ENCODE measurements at places on chromosomes 5 and 9. TPM values are rescaled to one million over a fixed set of nuclear protein-coding genes. Genes with fewer than 3 reads are reported as not detected.

FBN2 gene
- total RNA-seq = 5.8 TPM

IL4 gene
- total RNA-seq = not detected

OR1B1 gene
- not detected for total RNA-seq

DNA sequence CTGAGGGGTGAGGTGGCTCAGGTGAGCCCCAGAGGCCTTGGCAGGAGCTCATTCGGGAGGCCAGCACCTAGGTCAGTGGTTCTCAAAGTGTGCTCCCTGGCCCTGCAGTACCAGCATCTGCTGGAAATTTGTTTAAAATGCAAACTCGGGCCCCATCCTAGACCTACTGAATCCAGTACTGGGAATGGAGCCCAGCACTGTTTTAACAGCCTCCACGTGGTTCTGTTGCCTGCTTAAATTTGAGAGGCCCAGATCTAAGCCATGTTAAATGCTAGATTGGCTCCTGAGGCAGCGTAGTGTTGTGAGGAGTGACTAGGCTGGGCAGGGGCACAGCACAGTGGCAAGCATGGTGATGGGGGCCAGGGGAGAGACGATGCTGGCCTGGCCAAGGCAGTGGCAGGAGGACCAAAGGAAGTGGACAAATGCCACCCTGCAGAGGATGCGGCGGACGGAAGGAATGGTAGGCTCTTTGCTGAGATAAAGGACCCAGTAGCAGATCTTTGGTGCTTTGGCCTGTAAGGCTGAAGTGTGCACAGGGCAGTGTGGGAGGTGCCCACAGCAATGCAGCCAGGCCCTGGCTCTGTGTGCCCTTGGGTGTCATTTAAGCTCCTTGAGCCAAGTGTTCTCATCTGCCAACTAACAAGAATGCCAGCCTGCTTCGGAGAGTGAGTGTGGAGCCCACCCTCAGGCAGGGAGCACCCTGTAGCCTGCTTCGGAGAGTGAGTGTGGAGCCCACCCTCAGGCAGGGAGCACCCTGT, 4.2 kb downstream of the PRR7 start:
- no peak for DNase-seq

GRCh38 chr5:170223906-170224305, 8.9 kb upstream of the C5orf58 start:
- DNase-seq = no peak

ENTREP1 gene
- 2.1 TPM for total RNA-seq

DNA sequence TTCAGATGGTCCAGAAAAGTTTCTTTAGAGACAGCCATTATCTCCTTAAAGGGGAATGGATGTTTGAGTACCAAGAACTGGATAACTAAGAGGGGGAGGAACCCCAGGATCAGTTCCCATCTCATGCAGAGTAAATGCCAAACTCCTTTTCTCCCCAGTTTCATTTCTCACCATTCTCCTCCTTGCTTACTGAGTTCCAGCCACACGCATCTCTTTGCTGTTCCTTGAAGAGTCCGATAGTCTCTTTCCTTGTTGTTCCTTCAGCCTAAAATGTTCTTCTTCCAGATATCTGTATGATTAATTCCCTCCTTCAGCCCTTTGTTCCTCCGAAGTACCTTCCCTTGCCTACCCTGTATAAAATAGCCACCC, 30.0 kb downstream of the KDM4C start:
- DNase-seq = no peak

Measured in thoracic aorta (tissue), 2 donors.